Colonic mucosa (tissue), 4 donors: ENCODE measurements at places on chromosomes 4 and X. TPM values are rescaled to one million over a fixed set of nuclear protein-coding genes. Genes with fewer than 3 reads are reported as not detected.

DNA sequence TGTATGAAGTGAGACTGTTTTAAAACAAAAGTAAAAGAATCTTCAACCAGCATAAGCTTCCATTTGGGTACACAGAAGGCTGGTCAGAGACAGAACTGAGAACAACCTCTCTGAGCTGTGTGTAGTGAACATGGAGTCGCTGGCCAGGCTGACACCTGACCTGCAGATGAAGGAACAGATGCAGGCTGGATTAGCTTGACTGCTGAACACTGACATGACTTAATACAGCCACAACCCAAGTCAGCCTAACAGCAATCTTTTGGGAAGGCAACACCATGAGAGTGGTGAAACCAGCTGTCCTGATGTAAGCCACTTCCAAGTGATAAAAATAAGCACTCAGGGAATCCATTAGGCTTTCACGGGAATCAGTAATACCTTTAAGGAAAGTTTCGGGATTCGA lies 10.1 kb downstream of the SCARB2 start:
- DNase-seq: peak; percentile 15

- DNase-seq: no peak
Measured at GRCh38 chr4:14277505-14277904, 650.0 kb upstream of the BOD1L1 start.

DNA sequence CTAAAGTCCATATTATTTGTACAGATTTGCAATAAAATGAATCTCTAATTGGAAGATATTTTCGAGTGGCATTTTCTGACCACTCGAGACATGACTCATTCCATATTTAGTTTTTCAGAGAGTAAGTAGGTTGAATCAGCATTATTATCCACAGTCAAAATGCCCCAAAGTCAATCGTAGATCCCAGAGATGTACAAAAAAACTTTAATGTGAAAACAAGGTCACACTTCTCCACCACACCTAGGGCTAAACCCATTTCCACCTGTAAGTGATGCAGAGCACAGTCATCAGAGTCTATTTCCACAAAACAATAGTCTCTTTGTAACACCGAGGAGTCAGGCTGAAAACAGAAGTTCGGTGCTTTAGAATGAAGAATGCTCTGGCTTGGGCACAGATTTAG lies 117.1 kb upstream of the TENM3 start:
- no peak for DNase-seq

- DNase-seq: no peak
Measured at GRCh38 chrX:154026136-154027021, 6.7 kb upstream of the IRAK1 start.

DNA sequence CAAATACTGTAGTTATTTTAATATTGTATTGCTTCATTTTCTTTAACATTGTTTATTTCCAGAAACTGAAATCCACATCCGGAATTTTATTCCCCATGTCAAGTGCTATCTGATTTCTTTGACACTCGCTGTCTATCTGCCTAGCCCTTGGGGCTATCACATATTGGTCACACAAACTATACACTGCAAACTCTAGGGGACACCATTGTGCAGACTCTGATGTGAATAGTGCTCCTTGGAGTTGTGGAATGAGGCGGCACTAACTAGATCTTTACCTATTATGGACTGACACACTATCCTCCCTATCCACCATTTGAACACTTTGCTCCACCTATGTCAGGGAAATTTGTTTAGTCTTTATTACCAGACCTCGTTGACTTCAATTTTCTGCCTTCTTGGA lies 534.5 kb downstream of the GLUD2 start:
- no peak for DNase-seq

SLC9A6 gene
- total RNA-seq: 12.7 TPM

JCHAIN gene
- total RNA-seq: 392 TPM

DNA sequence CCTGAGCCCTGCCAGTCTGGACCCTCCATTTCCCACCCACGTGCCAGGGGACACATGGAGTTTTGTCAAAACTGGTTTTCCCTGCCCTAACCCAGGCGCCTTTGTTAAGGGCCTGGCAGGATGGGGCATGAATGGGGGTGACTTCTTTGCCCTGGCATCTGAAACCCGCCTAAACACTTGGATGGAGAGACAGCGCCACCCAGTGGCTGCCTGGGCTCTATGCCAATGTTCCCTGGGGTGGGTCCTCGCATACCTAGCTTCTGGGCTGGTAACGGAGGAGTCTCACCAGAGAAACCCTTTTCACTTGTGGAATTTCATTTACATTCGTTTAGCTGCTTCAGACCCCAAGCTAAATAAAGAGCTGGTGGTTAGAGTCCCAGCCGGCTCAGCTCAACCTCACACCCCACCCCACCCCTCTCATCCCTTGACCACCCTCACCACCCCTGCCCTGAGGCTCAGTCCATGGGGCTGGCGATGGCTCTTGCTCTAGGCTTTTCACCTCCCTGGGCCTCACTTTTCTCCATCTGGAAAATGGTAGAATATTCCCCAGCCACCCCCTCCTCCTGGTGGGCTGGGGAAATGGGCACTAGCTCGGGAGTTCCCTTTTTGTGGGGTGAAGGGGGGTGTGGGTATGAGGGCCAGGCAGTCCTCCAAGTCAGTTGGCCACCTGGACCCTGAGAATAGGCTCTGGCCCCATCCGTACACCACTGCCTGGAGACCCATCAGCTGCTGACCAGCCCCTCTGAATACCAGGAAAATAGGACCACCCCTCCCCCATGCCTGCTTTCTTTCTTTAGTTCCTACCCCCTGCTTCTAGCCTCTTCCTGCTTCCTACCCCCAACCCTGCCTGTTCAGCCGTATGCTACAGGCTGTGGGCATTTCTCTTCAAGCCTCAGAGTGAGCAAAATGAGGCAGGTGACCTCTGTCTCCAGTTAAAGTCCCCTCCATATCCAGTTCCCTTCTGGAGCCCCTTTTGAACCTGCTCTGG lies 57.1 kb upstream of the PJA1 start:
- peak; percentile 61 for DNase-seq

NSDHL gene
- 25.3 TPM for total RNA-seq

DNA sequence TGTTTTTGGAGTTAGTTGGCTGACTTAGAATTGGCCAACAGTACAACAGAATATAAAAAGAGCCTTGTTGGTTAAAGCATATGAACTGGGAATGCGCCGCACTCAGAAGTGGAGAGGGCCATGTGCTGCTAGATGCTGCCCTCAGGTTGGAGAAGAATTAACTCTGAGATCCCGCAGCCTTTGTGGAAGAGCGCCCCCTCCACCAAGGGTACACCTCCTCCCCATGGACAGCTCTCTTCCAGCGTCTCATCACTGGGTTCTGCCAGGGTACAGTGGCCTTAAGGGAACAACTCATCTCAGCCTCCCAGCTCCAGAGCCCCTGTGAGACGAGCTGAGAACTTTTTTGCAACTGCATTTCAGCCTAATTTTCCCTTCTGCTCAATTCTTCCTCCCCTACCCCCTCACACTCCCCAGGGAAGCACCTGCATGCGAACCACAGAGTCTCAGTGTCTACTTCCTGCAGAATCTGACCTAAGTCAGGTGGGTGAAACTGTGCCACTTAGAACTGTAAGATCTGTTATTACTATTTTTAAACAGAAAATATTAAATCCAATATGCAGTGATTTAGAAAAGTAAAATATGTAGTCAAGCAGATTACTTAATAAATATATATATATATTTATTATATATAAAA lies 380.6 kb downstream of the RAB28 start:
- DNase-seq: no peak

GRCh38 chrX:14913241-14913640 lies 40.0 kb downstream of the MOSPD2 start:
- no peak for DNase-seq

DNA sequence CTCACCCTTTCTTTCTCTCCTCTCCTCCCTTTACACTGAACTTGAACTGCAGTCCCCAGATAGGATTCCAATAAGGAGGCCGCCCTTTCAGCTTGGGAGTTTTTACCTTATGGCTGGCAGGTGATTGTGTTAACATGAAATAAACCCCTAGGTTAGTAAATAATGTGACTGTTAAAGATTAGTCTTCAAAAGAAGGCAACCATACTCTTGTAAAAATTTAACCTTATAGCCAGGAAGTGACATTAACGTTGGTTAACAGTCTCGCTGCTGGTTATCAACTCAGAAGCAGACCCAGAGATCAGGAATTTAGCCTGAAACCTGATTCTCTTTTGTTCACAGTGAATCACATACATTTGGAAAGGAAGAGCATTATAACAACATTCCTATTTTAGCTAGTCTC lies 15.2 kb downstream of the FHDC1 start:
- DNase-seq: peak; percentile 47

GRCh38 chr4:56200275-56200674 lies 187.0 kb downstream of the AASDH start:
- DNase-seq: no peak

GRCh38 chr4:62806816-62807215 lies 1602.4 kb downstream of the TECRL start:
- peak; percentile 22 for DNase-seq
